ENCODE measurements at places on chromosomes 13 and 19.
A peak's percentile ranks its signal among the peaks of the same experiment; 100 is the strongest.

- peak; percentile 79 for DNase-seq
Measured at GRCh38 chr19:18644196-18645034, 7.6 kb downstream of the KLHL26 start.

DNA sequence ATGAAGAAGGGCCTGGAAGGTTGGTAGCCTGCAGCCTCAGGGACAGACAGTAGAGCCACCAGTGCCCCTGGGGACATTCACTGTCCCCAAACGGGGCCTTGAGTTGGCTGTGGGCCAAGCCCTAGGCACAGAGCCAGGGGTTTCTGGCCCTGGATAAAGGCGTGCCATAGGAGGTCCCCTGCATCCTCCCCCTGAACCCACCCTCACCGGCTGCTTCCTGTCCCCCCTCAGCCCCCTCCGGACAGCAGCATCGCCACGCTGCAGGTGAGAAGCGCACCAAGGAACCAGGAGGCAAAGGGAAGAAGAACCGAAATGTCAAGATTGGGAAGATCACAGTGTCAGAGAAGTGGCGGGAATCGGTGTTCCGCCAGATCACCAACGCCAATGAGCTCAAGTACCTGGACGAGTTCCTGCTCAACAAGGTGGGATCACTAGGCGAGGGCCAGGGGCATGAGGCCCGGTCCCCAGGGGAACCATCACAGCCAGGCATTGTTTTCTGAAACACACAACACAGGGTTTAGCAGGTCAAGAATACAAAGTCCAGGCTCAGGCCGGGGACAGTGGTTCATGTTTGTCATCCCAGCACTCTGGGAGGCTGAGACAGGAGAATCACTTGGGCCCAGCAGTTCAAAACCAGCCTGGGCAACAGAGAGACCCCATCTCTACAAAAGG, 14.6 kb upstream of the USE1 start:
- DNase-seq = no peak

DNA sequence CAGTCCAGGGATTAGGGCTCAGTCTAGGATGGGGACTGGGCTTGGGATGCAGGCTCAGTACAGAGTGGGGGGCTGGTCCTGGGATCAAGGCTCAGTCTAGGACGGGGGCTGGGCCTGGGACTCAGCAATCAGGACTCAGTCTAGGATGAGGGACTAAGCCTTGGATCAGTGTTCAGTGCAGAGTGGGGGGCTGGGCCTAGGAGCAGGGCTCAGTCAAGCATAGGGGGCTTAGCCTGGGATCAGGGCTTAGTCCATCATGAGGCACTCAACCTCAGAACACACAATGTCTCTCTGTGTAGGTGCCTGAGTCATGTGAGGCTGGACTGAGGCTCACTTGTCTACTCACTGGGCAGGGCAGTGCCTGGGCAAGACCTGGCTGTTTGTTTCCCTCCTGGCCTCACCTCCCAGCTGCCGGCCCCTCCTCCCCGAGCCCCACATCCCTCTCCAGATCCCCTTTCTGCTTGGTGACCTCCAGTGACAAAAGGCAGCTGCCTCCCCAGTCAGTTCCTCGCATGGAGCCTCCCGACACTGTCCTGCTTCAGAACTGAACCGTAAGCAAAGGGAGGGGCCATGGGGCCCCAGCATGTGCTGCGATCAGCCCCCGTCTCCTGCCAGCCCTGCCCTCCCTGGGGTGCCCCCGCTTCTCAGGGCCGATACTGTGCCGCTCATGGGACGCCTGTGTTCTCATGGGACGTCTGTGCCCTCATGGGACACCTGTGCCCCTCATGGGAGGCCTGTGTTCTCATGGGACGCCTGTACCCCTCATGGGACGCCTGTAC, 6.5 kb upstream of the S1PR4 start:
- DNase-seq = no peak

DNA sequence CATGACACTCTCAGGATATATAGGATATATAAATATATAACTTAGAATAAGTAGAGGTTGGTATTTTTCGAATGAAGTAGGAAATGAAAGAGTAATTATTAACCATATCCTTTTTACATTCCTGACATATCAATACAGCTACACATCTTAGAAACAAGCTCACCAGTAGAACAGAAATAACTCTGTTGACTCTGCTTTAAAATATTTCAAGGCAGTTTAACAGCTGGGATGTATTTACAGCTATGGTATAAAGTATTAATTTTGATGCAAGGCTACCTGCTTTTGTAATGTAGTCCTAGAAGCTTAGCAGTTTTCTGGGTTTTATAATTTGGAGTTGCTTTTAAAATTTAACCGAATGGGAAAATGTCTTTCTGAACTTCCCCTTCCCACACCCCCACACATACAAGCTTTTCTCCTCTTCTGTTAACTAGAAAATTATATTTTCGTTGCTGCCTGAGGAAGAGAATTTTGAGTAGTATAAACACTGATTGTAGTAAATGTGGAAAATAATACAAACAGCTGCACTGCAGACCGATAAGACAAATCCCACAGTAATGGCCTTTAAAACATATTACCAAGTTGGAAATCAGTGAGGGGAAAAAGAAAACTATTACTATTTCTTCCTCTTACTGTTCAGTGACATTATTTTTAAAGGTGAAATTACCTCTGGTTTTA, 147.7 kb downstream of the GGACT start:
- DNase-seq = no peak

DNA sequence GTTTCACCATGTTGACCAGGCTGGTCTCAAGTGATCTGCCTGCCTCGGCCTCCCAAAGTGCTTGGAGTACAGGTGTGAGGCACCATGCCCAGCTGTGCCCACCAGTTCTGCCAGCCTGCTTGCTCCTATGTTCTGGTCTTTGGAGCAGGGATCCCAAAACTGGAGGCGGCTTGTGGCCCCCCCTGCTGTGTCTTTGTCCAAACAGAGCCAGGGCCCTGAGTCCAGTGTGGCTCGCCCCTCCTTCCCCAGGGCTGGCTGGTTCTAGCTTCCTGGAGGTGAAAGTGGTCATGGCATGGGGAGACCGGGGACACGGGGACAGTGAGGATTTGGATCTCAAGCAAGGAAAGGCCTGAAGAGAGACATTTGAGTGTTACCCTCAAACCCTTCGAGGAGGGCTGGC, 11.5 kb upstream of the TINCR start:
- no peak for DNase-seq
